ENCODE measurements at places on chromosomes 3 and 15. TPM values are rescaled to one million over a fixed set of nuclear protein-coding genes. Genes with fewer than 3 reads are reported as not detected.

The SEMA5B gene
- total RNA-seq, result not detected

The MIX23 gene
- total RNA-seq, result 106 TPM

The XIRP1 gene
- not detected for total RNA-seq

The DNAH12 gene
- total RNA-seq, result 0.06 TPM

The GOLGA8N gene
- 0.23 TPM for total RNA-seq

The CRABP1 gene
- total RNA-seq, result 2.2 TPM

The KCNMB2 gene
- 0.06 TPM for total RNA-seq

The ACP3 gene
- not detected for total RNA-seq

The IL5RA gene
- 0.80 TPM for total RNA-seq

The ANKRD34C gene
- not detected for total RNA-seq

The ITIH1 gene
- not detected for total RNA-seq

The FBXL22 gene
- total RNA-seq, result not detected

The CHCHD6 gene
- total RNA-seq, result 14.8 TPM

The SLCO2A1 gene
- 4.8 TPM for total RNA-seq

The KCNMB3 gene
- total RNA-seq, result 0.77 TPM

The ACTL6A gene
- total RNA-seq, result 288 TPM

The ARIH2 gene
- total RNA-seq, result 84.5 TPM

The GRK7 gene
- total RNA-seq, result not detected

The ASB14 gene
- total RNA-seq, result not detected

The ABI3BP gene
- 0.17 TPM for total RNA-seq

The ZKSCAN7 gene
- total RNA-seq, result 2.1 TPM

The MUC20 gene
- not detected for total RNA-seq

The TERC gene
- 101 TPM for total RNA-seq
